ENCODE measurements at places on chromosomes 7 and 10.

GRCh38 chr7:12646139-12646538, 41.3 kb upstream of the ARL4A start:
- no peak for DNase-seq

DNA sequence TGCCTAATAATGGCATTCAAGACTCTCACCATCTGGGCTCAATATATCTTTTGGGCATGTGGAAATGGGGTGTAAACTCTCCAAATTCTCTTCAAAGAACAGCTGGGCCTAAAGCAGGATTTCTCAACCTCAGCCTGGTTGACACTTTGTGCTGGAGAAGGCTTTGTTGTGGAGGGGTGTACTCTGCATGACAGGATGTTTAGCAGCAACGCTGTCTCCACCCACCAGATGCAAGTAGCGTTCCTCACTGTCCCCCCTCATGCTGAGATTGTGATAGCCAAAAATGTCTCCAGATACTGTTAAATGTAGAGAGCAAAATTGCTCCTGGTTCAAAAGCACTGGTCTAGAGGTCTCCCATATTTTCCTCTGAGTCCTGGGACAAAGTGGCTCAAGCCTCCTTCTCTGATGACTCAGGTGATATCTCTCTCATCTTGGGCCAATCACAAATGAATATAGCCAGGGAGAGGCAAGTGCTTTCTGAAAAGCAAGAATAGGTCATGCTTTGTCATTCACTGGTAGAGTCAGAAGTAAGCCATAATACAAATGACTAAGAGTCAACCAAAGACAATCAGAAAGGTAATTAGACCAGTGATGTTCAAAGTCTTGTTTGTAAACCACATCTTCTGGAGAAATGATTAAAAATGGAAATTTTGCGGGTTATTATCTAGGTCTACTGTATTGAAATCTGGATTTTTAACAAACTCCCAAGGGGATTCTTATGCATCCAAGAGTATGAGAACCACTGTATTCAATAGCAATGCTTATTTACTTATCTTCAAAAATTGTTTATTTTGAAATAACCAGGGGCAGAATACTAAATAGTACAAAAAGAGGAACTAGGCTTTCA, 330.8 kb downstream of the PTEN start:
- DNase-seq, result peak; percentile 62

DNA sequence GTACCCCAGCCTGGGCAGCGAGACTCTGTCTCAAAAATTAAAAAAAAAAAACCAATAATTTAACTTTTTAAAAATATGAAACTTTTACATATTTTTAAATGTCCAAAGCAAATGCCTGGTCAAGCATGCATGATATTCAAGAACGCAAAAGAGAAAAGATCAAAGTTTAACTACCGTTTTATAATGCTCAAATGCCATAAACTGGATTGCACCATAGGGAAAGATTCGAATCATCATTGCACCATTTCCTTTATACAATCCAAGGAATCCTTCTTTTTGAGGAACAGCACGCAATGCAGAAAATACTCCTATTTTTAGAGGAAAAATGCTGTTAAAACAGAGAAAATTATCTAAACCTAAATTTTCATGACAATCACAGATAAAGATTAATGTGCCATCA, 20.9 kb downstream of the SLC25A16 start:
- DNase-seq, result no peak

DNA sequence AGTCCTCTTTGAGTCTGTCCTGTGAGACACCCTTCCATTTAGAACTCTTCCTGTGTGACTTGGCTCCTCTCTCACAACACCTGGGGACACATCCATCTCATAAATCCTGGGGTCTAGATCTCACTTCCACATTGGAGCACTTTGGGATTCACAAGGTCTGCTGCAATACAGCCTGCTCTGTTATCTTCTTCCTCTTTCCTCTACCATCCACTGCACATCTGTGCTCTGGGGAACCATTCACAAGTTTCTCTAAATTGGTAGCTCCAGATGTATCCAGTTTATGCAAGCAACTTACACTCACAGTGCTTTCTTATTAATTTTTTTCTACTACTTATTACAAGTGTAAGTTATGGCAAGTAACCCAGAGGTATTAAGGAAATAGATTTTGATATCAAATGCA, 5.5 kb upstream of the FIGNL1 start:
- no peak for DNase-seq

DNA sequence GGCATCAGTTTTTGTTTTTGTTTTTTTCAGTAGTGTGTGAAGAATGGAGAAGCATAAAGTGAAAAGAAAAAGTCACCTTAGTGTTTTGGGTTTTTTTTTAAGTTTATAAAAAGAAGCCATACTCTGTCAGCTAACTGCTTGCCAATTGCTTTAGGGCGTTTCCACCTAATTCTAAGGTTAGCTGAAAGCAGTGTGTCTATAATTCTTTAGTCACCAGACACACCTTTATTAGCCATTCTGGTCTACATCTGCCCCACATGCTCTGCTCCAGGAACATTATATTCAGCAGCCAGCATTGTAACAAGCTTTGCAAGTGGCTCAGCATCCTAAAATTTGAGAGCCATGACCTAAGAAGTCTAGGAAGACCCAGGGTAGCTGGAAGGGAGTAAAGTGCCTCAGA, 14.1 kb upstream of the SLC16A12 start:
- DNase-seq, result no peak

GRCh38 chr7:43390576-43390975, 192.3 kb upstream of the STK17A start:
- DNase-seq, result no peak

- no peak for DNase-seq
Observed at GRCh38 chr10:12448340-12448728, 99.0 kb downstream of the CAMK1D start.

DNA sequence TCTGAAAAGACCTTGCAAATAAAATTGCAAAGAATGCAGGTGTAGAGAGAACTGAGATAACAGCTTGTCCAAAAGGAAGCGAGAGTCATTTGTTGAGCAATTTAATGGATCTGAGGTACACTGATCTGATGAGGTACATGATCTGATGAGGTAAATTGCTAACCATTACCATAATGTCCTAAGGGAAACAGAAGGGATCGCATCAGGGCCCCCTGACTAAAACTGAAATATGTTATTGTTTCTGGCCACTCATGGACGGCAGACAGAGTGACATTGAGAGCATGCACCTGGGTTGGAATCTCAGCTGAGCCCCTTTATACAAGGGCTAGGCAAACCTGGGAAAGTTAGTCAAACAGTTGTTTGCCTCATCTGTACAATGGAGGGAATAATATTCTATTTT, 15.8 kb upstream of the PAPSS2 start:
- DNase-seq, result no peak

DNA sequence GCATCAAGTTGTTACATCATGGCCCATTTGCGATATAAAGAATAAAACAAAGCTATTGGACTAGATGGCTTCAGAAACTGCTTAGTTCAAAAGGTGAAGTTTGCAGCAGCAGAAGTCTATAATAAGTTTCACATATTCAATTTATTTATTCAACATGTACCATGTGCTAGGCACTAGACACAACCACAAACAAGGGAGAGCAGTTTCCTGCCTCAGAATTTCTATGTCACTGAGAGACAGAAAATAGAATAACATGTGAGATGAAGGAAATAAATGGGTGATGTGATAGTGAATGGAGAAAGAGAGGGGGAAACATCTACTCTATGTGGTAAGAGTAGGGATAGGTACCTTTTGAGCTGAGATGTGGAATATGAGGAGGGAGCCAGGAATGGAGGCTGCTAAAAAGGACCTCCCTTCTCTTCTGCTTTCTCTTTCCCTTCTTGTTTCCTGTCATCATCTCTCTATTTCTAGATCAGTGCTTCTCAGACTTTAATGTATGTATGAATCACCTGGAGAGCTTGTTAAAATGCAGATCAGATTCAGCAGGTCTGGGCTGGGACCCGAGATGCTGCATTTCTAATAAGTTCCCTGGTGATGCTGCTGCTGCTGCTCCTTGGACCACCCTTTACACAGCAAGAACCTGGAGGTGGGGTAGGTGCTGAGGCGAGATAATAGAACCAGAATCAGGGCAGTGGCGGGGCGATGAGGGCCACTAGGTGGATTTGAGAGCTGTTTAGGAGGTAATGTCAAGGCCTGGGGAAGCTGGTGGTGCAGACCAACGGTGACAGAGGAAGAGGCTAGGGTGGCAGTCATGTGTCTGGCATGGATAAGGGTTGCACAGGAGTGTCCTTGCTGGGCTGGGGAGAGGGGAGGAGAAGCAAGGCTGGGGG, 13.7 kb upstream of the INMT start:
- DNase-seq, result peak; percentile 20

DNA sequence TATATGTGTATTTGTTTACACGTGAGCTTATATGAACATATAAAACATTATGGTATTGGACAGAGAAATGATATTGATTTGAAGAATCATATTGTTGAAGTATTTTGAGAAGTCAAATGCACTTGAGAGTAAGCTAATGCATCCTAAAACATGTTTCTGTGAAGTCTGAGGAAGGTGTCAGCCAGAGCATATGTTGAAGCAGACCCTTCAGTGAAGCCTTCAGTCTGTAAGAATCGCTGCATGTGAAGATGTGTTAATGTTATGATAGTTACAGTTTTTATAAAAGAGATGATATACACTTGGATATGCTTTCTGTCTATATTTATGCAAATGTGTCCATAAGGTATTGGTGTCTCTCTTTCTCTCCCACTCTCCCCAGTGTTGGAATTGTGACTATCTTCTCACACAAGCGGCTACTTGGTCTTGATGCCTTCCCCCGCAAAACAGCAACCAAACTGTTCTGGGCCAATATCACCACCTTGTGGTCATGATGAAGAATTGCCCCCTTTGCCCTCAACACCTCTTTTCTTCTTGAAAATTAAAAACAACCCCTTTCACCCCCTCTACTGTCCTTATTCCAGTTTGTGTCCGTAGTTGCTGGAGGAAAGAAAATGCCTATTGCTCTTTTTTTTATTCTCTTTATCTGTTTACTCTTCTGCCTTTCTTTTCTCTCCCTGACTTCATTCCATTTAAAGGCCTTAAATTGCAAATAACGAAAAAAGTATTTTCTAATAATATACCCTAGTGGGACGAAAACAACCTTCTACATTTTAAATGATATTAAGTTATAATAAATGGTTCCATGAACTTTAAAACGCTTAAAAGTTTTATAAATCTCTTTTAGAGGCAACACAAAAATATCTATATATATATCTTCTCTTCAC, 64.9 kb downstream of the IKZF1 start:
- DNase-seq, result peak; percentile 85

DNA sequence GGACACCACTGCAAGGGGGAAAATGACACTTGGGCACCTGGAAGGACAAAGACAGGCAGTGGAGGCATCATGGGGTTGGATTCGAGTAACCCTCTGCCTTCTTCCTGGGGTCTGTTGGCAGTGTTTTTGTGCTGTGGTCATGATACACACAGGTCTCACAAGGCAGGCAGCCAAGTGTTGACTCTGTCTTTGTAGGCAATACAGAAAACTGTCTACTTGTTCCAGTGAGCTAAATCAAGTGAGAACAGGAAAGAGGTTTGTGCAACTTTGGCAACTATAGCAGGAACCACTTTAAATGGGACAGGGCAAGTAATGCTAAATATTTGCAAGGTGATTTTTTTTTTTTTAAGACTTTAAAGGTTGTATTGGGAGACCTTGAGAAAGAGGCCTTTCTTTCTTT, 578.6 kb upstream of the GALNT17 start:
- no peak for DNase-seq

- DNase-seq, result peak; percentile 14
Observed at GRCh38 chr10:21891439-21891838, 112.1 kb downstream of the DNAJC1 start.

DNA sequence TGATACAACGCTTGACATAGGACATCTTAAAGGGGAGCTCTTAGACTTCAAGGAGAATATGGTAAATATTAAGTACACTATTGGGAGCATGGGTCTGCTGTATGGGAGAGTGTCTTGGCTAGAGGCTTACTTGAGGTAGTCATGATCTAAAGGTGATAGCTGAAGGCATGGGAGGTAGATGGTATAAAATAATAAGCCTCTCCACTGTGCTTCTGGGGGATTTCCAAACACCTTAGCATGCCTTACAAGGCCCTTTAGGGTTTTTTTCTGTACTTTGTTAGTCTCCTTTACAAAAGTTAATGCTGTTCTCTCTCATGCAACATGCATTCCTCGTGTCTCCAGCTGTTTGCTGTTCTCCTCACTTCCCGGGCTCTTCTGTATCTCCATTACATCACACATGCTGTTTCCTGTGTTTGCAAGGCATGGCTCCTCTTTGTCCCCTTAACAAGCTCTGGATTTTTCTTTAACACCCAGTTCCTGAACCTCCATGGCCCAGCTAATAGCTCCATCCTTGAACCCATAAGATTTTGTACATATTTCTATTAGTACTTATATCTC, 449.7 kb downstream of the AUTS2 start:
- DNase-seq, result no peak

- DNase-seq, result no peak
Observed at GRCh38 chr7:132164558-132165125, 411.6 kb downstream of the PLXNA4 start.

DNA sequence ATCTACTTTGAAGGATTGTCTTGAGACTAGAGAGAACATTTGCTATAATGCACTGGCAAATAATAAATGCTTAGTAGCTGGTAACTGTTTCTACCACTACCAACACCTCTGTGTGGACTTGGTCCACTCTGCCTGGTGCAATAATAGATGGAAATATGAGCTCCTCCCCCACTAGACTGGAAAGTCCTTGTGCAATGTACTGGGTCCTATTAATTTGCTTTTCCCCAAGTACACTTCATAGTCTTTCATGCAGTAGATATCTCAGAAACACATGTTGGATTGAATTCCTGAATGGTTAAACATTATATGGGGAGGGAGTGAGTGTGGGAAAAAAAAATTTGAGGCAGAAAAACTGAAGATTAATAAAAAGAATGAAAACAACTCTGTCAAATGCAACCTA, 119.3 kb downstream of the C10orf90 start:
- no peak for DNase-seq

DNA sequence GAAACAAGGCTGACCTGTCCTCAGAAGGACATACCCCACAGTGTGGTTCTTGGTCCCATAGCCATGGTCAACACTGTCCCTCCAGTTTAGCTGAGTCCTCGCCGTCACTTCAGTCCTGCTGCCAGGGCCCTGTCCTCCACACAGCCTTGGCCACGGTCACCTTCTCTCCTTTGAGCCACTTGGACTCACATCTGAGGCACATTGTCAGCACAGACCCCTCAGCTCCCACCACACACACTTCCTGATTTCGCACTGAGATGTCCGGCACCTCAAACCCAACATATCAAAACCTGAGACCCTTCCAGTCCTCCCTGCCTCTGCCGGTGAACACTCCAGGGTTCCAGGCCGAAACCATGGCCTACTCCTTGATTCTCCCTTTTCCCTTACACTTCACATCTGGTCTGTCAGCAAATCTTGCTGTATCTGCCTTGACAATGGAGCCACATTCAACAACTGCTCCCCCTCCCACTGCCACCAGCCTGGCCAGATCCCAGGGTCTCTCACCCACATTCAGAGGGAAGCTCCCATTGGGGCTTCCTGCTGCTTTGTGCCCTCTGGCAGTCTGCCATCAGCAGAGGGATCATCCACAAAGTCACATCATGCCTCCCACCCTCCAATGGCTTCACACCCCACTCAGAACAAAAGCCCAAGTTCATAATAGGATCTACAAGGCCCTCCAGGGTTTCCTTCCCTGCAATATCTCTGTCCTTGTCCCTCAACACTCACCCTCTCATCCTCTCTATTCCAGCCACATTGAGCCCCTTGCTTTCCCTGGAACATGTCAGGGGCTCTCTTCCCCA, 219.6 kb upstream of the SHH start:
- no peak for DNase-seq

- no peak for DNase-seq
Observed at GRCh38 chr7:40608321-40609075, 473.7 kb downstream of the SUGCT start.

GRCh38 chr10:103921750-103922195, 3.8 kb upstream of the STN1 start:
- peak; percentile 42 for DNase-seq

- DNase-seq, result no peak
Observed at GRCh38 chr7:43118313-43118712, 5.9 kb downstream of the HECW1 start.
